Left lobe of liver (tissue), 2 donors: ENCODE measurements at places on chromosomes 7 and 10. TPM values are rescaled to one million over a fixed set of nuclear protein-coding genes. Genes with fewer than 3 reads are reported as not detected.

CPN1 gene
- 46.9 TPM for total RNA-seq

CNPY1 gene
- total RNA-seq: not detected

GIMAP4 gene
- 9.8 TPM for total RNA-seq

PRSS37 gene
- not detected for total RNA-seq

C7orf33 gene
- total RNA-seq: not detected

CLDN3 gene
- 28.9 TPM for total RNA-seq
